Aorta (tissue), 5 donors: ENCODE measurements at places on chromosomes 5 and 9. TPM values are rescaled to one million over a fixed set of nuclear protein-coding genes. Genes with fewer than 3 reads are reported as not detected.

Gene ZFP37
- 6.8 TPM for total RNA-seq

Gene IL31RA
- 2.3 TPM for total RNA-seq

DNA sequence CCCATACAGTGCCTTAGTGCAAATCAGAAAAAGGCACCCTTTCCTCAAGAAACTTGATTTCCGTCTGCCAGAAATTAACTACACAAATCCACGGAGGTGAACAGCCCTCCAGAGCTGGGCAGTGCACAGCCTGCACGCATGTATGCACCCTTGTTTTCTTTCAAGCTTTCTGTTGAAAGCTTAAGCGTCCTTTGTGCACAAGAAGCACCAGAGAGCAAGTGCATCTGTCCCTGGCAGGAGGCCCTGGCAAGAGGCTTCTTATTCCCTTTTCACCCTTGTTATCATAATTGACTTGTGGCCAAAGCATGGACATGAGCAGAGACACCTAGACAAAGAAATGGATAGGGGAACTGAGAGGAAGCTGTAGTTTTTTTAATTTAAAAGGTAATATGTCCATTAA, 47.4 kb upstream of the ATG10 start:
- no peak for DNase-seq

DNA sequence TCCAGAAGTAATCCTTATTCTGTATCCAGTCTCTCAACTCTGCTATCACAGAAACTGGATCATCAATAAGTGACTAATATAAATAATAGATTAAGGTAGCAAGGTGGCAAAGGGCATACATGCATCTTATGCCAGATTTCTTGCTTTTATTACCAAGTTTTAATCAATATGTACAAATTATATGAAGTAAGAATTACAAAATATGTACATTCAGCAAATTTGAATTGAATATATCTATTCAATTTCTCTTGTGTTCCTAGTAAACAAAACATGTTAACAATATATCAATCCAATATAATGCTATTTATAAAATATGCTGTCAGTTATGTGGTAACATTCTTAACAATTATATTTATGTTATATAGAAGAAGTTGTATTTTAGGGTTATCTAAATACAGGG, 488.7 kb upstream of the COX7C start:
- no peak for DNase-seq

DNA sequence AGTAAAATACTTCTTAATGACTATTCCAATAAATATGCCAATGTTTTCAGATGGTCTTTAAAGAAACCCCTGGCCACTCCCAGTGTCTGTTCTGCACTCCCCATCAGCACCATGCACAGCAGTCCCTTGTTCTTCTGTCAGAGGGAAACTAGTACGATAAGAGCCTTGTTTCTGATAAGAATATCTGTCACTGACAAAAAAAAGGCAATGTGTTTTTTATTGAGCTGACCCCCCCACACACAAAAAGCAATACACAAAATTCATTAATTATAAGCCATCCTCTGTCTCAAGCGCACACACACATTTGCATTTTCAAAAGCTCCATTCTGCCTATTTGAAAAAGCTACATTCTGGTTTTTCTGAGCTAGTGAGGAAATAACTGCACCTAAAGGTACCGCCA, 119.1 kb downstream of the ENC1 start:
- no peak for DNase-seq
